ENCODE measurements at places on chromosomes 5 and 9.

- DNase-seq = no peak
These were observed 172.9 kb upstream of the SMIM23 start for GRCh38 chr5:171612749-171613148.

- no peak for DNase-seq
These were observed 246.6 kb upstream of the CCNG1 start for GRCh38 chr5:163190784-163191183.

DNA sequence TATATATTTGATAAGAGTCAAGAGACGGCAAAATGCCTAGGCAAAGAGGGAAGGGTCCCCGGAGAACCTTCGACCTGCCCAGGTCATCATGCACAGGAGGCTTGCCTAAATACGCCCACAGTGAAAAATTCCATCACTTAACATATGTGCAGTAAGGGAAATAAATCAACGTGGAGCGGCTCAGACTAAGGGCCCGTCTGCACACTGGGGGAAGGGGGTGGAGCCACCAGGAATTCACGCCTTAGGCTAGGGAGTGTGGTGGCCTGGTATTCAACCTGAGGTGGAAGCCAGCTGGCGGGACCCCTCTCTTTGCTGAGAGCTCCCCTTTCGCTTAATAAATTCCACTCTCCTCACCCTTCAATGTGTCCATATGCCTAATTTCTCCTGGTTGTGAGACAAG, 8.3 kb downstream of the PTBP3 start:
- DNase-seq = no peak

DNA sequence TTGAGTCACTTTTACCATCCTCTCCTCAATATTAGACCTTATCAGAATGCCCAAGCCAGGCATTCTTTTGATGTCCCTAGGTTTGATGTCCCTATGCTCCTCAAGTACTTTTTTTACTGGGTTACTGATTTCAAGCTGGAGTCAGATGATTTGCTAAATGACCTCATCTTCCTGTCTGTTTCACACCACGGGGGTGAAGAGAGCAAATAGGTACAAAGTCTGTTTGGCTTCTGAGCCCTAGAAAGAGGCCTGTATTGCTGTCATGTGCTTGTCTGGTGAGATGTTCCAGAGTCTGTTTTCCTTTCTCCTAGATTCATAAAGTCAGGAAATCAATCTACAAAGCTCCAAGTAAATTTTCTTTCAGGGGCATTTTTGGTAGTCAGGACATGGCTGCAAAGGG, 12.7 kb upstream of the DAB2 start:
- no peak for DNase-seq

- no peak for DNase-seq
These were observed 78.4 kb downstream of the MAP1B start for GRCh38 chr5:72185496-72186329.

DNA sequence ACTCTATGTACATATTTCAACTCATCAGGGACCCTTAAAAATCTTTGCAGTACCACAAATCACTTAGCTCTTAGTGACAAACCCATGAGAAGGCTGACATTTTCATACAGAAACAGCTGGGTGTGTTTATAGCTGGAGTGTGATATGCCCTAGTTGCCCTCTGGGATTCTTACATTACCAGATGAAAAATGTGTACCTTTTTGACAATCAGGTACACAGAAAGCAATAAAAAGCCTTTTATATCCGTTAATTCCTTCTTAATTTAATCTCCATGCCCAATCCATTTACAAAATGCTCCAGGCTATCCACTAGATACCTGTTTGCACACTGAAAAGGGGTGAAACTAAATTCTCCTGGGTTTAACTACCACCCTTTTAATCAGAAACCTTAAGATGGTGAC, 222.9 kb downstream of the KIAA0825 start:
- DNase-seq = no peak

DNA sequence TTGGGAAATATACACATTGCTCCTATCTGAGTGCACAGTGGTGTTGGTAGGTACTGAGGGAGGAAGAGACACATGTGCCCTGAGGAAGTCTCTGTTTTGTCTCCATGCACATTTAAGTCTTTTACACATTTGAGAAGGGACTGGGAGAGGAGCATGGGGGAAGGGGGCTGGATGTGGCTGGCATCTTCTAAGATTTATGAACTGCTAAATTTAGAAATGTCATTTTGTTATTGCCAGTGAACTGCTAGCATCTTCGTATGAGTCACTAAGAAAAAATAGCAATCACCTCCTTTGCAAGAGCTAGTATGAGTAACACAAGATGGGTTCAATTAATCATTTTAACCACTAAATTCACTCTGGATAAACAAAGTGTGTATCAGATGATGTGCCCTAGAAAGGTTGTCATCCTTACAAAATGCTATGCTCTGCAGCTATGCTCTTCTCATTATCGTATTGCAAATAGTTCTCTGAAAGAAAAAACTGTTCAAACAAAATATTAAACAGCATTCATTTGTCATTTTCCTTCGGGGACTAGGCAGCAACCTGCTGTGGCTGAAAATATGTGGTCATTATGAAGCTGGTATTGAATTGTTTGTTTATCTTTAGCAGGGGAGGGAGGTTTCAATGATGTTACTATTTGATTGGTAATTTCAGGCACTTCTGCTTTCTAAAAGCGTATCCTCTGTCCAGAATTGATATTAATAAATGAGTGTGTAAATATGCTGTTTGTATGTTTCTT, 236.5 kb downstream of the DMRTA1 start:
- no peak for DNase-seq

Measured in midbrain (tissue), 1 donor.